ENCODE measurements at places on chromosomes 4 and X.

GRCh38 chr4:22674700-22675099 lies 18.0 kb upstream of the GBA3 start:
- DNase-seq: no peak

DNA sequence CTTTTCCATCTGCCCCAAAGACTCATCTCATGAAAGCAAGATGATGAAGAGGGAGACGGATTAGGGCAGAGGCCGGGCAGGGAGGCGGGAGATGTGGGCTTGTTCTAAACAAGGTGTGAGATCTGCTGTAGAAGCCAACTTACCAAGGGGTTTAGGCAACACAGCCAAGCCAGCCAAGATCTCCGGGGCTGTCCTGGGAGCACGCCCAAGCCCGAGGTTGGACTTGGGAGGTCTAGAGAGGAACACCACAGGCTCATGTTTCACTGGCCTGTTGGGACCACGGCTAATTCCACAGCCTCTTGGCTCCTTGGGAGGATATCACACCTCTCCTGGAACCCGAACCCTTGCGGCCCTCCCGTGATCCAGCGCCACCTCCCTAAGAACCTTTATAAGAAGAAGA lies 171.4 kb downstream of the CRLF2 start:
- no peak for DNase-seq

- no peak for DNase-seq
Measured at GRCh38 chr4:182212211-182212761, 30.9 kb upstream of the TENM3 start.

- no peak for DNase-seq
Measured at GRCh38 chr4:68576272-68577125, at the start of gene UGT2B17. Gene UGT2B17, minus strand, starts transcription at chr4:68576322. Its CDS starts 7,838 bp downstream, at chr4:68568484.

GRCh38 chr4:159400558-159401225 lies 297.8 kb downstream of the RAPGEF2 start:
- DNase-seq: no peak

DNA sequence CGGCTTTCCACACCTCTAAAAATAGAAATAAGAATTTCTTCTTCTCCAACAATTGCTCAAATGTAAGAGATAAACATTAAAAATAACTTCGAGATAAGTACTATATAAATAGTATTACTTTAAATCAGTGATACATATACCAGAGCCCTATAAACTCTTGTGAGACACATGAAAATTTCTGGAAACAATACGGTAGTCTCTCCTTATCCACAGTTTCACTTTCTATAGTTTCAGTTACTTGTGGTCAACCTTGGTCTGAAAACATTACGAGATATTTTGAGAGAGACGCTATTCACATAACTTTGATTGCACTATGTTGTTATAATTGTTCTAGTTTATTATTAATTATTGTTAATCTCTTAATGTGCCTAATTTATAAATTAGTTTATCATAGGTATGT lies 101.5 kb upstream of the CXXC4 start:
- DNase-seq: no peak

DNA sequence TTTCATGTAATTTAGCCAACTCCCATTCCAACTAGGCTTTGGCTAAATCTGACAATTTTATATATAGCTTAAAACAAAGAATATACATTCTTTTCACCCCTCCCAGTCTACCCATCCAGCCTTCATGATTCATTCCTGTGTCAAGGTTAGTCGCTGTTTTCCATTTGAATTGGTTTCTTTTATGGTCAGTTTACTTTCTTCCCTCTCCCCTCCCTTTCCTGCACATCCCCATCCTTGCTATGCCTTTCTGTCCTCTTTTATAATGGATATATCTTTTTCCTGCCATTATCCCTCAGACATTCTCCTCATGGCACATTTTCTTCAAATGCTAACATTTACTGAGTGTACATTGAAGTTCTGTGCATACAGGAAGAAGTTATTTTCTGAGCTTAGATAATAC lies 4.7 kb downstream of the ZXDB start:
- no peak for DNase-seq

DNA sequence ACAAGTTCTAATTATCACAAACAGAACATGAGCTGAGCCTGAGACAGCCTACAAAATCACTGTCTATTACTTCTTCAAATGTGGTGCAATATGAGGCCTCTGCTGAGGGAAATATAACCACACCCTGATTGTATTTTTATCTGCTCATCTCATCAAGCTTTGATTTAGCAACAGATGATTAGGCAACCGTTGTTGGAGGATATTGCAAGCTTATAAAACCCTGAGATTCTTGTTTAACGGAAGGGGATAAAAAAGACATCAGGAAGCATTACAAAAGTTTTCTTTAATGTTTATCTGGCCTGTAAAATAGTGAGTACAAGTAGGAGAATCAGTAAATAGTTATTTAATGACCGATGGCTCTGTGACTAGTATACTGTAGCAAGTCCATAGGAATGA lies 108.5 kb downstream of the ZNF330 start:
- no peak for DNase-seq

Measured in HuH-7 (cell line).